ENCODE measurements at places on chromosomes 7 and 10.
A peak's percentile ranks its signal among the peaks of the same experiment; 100 is the strongest.

GRCh38 chr10:16259726-16260125 is 177.1 kb upstream of the PTER start:
- no peak for DNase-seq

GRCh38 chr7:149462101-149462520 is 1.2 kb upstream of the ZNF777 start:
- DNase-seq = no peak

DNA sequence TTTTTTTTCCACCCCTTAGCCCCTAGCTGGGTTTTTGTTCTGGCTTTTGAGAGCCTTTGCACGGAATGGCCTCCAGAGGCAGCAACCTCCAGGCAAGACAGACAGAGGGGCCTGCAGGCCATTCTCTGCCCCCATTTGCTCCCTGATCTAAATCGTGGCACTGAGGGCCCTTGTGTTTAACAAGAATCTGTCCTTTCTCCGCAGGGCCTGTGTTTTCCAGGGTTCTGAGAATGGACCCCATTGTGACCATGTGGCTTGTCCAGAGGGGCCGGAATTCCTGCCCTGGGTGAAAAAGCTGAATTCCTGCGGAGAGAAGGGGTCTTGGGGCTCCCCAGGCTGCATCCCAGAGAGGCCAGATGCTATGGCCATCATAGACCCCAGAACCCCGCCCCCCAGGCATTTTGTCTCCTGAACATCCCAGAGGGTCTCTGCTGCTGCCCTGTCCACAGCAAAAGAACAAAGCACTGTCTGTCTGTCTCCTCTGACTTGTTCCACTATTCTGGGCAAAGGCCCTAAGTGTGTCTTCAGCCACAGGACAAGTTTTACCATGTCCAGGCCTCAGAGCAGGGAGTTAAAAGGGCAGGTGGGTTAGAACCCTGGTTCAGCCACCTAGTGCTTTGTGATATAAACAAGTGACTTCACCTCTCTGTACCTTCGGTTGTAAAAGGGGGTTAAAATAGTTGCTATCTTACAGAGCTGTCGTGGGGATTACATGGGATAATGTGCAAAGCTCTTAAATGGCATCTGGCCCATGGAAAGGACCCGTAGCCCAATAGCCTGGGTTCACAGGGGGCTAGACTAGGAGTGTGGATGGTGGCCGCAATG is 155.6 kb downstream of the SH3PXD2A start:
- no peak for DNase-seq

GRCh38 chr7:91812388-91812787 is 68.1 kb downstream of the MTERF1 start:
- DNase-seq = no peak

GRCh38 chr10:36534471-36535002 is 590.9 kb upstream of the ANKRD30A start:
- no peak for DNase-seq

DNA sequence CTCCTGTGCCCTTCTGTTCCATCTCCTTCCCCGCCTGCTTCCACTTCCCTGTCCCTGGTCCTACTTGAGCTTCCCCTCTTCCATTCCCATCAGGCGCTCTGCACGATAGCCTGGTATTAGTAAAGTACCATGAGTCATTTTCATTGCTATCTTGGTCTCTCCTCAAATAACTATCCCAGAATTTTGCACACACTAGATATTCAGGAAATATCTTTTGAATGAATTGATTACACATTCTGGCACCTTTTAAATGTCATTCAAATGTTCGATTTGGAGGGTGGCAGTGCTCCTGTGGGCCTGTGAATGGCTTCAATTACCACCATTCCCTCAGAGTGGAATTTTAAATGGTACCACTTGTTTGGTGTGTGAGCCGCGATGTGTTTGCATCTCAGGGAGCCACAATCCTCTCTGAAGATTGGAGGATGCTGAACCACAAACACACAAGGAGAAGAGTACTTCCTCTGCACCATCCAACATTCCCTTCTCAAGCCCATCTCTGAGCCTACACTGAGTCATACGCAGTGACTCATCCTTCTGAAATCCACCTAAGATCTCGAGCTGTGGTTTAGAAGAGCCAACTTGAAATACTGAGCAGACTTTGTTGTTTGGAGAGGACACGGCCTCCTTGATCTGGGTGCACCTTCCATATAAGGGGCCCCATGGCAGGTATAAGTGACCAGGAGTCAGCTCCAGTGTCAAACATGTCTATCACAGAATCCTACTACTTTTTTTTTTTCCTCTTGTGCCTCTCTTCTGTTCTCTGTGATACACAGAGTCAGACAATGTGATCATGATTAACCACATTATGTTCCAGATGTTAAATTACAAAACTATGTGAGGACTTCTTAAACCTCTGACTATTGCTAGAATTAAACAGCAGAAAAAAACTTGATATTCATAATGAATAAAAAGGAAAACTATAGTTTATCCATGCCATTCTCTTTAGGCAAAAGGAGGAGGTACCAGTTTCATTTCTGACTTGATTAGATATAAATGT is 81.9 kb downstream of the BMPER start:
- DNase-seq = no peak

DNA sequence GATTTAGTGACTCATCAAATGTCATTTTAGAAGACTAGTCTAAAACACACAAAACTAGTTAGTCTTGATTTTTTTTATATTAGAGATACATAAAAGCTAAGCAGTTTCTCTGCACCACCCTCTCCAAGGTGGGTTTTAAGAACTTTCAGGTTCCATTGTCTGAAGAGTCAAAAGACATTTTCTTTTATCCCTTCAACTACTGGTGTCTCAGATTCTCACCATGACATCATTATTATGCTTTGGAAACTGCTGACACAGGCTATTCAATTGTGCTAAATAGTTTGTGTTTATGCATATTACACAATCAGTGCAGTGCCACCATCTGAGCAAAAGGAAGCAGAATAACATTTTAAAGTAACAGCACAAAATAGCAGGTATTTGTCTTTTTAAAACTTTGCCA is 52.2 kb downstream of the IGF2BP3 start:
- DNase-seq = no peak

DNA sequence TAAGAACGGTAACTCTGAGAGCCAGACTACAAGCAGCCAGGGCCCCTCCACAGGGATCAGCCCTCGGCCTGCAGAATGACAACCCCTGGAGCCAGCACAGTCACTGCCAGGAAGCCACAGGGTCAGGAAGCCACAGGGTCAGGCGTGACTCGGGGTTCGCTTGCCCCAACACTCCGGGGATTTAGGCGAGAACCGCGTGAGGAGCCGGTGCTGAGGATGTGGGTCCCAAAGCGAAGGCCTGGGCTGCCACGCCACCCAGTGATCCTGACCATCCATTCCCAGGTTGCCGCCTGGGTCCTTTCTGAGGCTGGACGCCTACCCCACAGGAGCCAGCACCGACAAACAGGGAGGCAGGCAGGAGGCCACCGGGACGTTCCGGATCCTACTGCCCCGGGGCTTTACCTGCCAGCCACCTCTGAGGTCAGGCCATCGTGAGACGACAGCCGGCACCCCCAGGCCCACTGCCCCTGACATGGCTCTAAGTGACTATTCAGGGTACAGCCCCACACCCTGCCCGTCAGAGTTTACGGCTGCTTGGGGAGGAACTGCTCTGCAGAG is 228.6 kb downstream of the ELFN1 start:
- no peak for DNase-seq

DNA sequence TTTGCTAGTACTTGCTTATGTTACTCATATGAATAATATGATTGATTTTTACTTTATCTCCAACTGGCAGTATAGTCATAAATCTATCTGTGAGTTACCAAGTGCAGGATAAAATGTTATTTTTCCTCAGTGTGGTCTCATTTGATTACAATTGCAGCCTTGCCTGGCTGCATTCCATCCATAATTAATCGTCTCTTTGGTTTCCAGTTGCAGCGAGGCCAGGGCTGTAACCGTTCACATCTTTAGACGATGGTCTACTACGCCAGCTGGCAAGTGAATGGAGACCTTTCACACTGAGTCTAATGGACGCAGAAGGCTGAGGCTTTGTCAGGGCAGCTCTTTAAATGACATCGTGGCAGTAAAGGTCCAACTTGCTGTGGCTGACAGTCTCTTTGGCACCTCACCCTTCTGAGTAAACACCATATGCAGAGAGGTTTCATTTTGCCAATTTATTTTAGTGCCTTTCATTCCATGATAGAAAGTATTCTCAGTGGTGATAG is 84.0 kb downstream of the ARL4A start:
- DNase-seq = peak; percentile 39

DNA sequence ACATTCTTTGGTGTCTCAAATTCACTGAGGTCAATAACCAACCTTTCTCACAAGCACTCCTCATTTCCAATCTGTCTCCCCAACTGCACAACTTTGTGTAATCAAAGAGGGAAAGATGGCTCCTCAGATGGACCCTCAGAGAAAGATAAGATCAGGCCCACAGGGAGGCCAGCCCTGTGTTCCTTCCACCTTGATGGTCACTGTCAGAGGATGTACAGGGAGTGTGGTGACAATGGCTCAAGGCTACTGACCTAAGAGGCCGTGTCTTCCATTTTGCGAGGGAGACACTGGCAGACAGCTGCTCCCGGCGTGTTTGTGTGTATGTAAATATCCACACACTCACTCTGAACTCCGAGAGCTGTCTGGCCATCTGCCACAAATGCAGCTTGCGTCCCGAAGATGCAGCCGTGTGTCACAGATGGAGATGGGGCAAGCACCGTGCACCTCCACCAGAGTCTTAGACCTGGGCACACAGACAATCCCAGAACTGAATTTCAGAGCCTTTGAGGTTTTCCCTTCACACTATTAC is 712.1 kb upstream of the NRP1 start:
- DNase-seq = no peak

DNA sequence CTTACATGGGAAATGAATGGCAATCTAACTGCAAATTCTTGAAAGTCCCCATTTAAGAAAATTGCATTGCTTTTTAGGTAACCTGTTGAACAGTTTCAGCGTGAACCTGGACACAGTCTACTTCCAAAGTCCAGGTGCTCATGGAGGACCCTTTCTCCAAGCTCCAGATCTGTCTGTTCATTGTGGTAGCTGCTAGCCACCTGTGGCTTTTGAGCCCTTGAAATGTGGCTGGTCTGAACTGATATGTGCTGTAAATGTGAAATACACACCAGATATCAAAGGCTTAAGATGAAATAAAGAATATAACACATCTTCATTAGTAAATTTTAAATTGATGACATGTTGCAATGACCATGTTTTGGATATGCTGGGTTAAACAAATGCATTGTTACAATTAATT is 4.2 kb downstream of the CACNB2 start:
- no peak for DNase-seq

DNA sequence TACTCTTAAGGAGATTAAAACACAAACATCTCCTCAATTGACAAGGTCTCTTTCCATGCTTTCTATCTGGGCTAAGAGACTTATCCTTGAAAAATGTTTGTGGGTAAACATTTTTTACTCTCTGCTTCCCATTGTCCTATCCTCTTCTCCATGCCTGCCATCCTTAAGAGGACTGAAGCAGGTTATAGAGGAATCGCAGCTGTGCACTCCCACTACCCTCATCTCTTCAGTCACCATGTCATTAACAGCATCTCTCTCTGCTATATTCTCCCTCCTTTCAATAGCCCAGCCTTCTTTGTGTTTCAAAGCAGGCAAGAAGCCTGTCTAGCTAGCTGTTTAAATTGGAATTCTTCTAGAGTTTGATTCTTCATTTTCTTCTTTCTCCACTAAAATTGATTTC is 22.6 kb downstream of the COL1A2 start:
- DNase-seq = no peak

DNA sequence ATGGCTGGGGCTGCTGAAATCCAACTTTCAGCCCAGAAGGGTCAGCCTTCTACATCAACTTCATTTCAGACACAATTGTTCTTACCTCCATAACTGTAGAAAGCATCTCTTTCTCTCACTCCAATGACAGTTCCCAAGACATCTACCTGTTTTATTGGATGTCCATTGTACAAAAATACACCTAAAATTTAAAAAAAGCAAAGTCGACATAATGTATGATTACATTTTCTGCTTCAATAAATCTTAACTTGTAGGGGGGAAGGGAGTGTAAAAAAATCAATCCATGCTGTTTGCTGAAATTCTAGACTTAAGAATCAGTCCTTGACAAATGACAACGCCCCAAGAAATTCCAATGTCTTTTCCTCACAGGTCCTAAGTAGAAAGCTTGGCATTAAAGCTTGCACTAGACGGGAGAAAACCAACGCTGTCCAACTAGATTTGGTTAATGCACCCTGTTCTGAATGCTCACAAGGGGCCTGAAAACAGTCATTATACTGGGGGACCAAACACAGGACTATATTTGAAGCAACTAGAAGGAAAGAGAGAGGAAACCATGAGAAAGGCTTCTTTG is 7.5 kb downstream of the STN1 start:
- DNase-seq = no peak

- no peak for DNase-seq
These were observed 51.4 kb downstream of the PLPP4 start for GRCh38 chr10:120508393-120508792.

- no peak for DNase-seq
These were observed 339.1 kb downstream of the SEMA3D start for GRCh38 chr7:84847790-84848189.

GRCh38 chr7:95295397-95295796 is 28.9 kb downstream of the PON1 start:
- DNase-seq = no peak

GRCh38 chr7:130345136-130345535 is 520 bp downstream of the CPA5 start:
- DNase-seq = no peak

DNA sequence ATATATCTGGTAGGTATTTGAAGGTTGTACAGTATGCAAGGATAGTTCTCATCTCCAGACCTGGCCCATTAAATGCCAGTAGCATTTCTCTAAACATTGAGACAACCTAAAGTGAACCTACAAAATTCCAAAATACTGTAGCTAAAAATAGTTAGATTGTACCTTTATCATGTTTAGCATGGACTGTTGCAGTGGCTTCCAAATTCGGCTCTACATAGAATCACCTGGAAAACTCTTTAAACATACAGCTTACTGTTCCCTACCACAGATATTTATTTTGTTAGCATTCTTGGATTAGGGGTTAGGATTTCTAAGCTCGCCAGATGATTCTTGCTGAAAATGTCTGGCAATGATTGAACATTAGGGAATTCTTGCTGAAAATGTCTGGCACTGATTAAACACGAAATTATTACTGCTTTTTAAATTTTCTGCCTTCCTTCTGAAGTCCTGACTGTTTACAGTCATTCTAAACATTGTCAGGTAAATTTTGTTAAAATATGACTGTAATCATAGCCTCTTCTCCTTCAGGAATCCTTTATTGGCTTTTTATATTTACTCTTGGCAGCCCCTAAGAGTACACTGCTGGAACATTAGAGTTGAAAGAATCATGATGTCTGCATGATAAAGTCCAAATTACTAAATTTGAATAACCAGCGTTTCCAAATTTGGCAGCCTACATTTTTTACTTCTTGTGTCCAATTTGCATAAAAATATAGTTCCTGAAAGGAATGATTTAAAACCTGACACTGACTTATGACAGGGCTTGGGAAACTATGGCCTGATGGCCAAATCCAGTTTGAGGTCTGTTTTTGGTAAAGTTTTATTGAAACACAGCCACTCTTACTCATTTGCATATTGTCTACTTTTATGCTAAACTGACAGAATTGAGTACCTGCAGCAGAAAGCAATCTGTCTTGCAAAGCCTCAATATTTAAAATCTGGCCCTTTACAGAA is 40.3 kb downstream of the SHOC2 start:
- no peak for DNase-seq

GRCh38 chr7:86949779-86950260 is 109.6 kb downstream of the ELAPOR2 start:
- no peak for DNase-seq

GRCh38 chr7:69953136-69954067 is 355.1 kb downstream of the AUTS2 start:
- DNase-seq = no peak
